ENCODE measurements at places on chromosomes 16 and 17.

GRCh38 chr16:84883301-84883700 lies 63.5 kb downstream of the CRISPLD2 start:
- DNase-seq = no peak

GRCh38 chr17:44773140-44773539 lies 14.4 kb downstream of the ADAM11 start:
- DNase-seq = no peak

GRCh38 chr17:79531191-79532095 lies 79.4 kb downstream of the RBFOX3 start:
- DNase-seq = no peak

DNA sequence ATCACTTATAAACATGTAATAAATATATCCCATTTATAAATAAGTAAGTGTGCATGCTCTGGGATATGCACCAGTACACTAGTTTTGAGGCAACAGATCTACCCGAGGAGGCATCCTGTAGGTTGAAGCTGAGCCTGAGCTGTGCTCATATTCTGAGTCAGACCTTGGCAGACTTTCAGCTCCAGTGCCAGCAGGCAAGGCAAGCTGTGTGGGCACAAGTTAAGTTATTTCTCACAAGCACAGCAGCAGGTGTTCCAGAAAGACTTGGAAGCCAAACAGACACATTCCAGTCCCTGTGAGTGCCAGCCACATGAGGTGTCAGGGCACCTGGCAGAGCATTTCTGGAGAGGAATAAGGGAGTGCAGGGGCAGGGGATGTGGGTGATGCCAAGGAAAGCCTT lies 1.3 kb upstream of the CLEC19A start:
- no peak for DNase-seq

DNA sequence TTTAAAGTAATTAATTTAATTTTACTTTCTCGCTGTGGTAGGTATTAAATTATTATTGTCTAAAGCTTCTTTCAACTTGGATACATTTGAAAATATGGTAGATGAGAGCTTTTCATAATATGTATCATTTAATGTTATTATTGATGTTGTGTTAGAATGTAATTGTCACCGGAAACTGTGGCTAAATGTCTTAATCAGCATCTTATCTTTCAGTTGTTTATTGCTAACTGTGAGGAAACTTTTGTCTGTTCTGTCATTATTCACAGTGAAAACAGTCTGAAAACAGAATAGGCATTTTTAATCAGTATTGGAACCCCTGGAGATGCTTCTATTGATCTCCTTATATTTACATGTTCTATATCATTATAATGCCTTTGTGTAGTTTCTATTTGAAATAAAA lies 120.7 kb downstream of the STXBP4 start:
- DNase-seq = no peak

GRCh38 chr17:45296833-45297124 lies 20.0 kb downstream of the MAP3K14 start:
- no peak for DNase-seq

- no peak for DNase-seq
Observed at GRCh38 chr17:31916491-31917064, 15.1 kb upstream of the UTP6 start.

DNA sequence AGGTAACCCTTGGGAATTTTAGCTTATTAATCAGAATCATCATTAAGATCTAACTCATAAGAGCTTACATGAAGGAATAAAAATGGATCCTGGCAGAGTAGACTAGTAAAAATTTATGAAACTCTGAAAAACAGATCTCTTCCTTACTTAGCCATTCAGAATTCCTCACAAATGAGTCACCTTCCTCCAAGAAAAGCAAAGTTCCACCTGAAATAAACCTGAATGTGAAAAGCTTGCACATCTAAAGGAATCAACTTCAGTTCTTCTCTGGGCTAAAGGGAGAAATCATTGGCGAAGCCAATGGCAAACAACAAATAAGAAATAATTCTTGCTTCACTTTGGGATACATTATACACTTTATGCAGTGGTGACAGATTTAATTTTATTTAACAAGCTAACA lies 22.7 kb downstream of the MYO1D start:
- no peak for DNase-seq

GRCh38 chr16:19001788-19002187 lies 18.1 kb downstream of the TMC7 start:
- no peak for DNase-seq

DNA sequence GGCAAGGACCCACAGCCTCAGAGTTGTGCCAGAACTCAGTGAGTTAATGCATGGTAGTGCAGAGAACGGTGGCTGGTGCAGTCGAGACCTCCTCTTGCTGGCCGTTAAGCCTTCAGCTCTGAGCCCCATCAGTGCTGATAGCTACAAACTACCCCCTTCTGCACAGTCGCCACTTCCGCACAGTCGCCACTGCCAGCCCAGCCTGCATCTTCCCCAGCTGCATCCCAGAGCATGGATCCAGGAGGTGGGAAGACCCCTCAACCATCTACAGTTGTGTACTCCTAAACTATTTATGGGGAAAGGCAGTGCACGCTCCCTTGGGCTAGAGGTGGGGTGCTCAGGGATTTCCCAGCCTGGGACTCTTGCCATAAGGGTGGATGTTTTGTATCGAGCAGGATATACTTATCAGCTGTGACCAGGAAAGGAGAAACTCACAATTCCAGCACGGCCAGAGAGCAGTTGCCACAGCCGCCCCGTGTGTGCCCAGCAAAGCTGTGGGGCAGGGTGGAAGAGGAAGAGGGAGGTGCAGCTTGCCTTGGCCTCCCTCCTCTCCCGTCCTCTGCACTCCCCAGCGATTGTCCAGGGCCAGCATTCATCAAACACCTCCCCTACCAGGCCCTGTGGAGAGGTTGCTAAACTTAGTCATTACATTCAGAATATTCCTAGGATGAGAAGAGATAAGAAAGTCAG lies 49.5 kb upstream of the CMIP start:
- no peak for DNase-seq

DNA sequence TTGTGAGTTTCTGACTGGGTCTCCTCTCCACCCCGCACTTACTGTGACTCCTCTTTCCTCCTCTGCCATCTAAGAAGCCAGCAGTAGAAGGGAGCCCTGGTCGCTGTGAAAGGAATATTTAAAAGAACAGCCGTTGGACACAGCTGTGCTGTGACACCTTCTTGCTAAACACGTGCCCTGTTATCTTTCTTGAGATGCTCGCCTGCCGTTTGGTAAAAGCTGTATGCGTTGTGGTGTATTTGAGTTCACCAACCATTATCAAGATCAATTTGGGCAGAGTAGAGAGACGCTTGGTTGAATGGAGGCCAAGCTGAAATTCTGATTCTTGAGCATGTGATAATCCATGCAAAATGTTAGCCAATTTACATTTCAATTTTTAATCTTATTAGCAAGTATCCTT lies 3.8 kb downstream of the GID4 start:
- DNase-seq = no peak

GRCh38 chr16:68404736-68405345 lies 43.5 kb downstream of the SMPD3 start:
- DNase-seq = no peak

- DNase-seq = no peak
Observed at GRCh38 chr17:37661400-37662014, 18.3 kb upstream of the DDX52 start.

DNA sequence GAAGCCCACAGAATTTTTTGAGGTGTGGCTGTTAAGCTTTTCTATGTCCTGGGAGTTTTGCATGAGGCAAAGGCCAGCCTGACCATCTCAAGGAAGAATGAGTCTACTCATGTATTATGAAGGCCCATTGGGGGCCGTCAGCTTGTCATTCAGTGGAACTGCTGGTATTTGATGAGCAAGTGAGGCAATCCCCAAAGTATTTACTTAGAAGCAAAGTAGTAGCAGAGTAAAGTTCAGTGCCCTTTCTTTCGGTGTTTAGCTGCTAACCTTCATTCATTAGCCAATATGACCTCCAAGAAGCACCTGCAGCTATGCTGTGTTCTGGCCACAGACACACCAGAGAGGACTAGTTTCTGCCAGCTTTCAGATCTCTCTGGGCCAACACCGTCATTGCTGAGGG lies 80.2 kb downstream of the RPA1 start:
- DNase-seq = no peak

DNA sequence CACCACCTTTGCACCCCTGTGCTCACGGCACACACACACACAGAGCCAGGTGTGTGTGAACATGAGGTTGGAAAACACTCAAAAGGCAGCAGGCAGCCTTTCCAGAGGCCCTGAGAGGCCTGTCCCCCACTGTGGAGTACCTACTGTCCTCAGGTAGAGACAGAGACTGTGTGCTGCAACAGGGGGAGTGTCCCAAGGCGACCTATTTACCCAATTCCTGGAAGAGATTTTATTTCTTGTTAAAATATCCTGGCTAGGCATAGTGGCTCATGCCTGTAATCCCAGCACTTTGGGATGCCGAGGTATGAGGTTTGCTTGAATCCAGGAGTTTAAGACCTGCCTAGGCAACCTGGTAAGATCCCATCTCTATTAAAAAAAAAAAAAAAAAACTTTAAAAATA lies 108.5 kb downstream of the COPRS start:
- DNase-seq = no peak

- DNase-seq = no peak
Observed at GRCh38 chr16:31118223-31119155, 1.0 kb downstream of the KAT8 start.

DNA sequence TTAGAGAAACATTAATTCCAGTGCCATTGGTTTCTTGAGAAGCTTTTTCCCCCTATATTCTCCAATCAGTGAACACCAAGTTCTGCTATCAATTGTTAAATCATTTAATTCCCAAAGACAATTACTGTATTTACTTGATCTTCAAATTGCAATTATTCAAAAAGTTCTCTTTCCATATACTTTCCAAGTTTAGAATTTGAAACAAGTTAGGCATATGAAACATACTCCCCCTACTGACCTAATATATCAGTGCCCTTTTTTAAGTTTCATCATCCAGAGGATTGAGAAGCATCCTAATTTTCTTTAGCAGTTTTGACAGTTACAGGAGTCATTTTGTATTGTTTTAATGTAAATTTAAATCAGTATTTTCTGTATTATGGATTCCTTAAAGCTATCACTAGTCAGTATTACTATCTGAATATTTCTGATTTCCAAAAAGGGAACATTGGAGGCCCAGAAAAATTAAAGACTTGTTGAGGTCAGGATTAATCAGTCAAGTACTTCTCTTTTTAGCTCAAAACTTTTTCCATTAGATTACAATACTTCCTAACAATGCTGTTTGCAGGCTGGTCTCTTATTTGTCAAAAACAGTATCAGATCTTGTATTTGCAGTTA lies 16.3 kb downstream of the MEIOC start:
- DNase-seq = no peak

DNA sequence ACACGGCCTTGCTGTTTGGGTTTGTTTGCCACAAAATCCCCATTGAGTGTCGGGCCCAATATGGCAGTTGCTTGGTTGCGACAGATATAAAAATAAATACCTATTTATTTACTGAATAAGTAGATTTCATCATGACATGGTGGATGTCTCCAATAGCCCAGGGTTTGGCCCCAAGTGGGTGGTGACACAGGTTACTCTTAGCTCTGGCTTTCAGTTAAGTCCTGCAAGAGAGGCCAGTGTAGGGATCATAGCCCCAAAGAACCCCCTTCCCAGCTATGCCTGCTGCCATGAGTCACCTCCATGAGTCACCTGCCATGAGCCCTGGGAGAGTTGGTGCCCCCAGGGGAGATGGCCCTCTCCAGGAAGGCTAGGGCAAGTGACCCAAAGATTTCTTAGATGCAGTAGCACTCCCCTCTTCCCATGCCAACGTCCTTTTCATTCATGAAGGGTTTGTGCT lies 78.7 kb upstream of the LGALS9 start:
- no peak for DNase-seq

GRCh38 chr16:57104706-57105105 lies 12.3 kb downstream of the CPNE2 start:
- no peak for DNase-seq

- DNase-seq = no peak
Observed at GRCh38 chr16:53745753-53746266, 41.9 kb downstream of the FTO start.

- DNase-seq = no peak
Observed at GRCh38 chr17:59695945-59696681, 11.1 kb downstream of the PTRH2 start.

- no peak for DNase-seq
Observed at GRCh38 chr17:71649941-71650350, 470.9 kb upstream of the SOX9 start.

- no peak for DNase-seq
Observed at GRCh38 chr17:36443777-36444176, 42.7 kb upstream of the ZNHIT3 start.

DNA sequence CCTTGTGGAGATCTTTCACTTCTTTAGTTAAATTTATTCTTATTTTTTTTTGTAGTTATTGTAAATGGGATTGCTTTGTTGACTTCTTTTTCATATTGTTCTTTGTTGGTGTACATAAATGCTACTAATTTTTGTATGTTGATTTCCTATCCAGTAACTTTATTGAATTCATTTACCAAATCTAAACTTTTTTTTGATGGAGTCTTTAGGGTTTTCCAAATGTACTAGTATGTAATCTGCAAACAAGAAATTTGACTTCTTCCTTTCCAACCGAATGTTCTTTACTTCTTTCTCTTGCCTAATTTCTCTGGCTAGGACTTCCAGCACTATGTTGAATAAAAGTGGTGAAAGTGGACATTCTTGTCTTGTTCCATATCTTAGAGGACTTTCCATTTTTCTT lies 41.8 kb upstream of the NACA2 start:
- no peak for DNase-seq

DNA sequence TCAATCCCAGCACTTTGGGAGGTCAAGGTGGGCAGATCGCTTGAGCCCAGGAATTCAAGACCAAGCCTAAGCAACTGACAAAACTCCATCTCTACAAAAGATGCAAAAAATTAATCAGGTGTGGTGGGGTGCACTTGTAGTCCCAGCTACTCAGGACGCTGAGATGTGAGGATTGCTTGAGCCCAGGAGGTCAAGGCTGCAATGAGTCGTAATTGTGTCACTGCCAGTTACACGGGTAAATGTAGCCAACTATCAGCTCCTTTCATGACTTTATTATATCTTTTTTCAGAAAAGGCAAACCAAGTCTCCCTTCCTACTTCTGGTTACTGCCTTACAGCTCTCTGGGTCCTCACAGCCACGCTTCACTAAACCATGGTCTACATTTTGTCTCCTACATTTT lies 4.0 kb downstream of the SDF2 start:
- no peak for DNase-seq

- DNase-seq = no peak
Observed at GRCh38 chr17:47803201-47803600, 18.4 kb downstream of the OSBPL7 start.
